ENCODE measurements at places on chromosomes 4 and X.

DNA sequence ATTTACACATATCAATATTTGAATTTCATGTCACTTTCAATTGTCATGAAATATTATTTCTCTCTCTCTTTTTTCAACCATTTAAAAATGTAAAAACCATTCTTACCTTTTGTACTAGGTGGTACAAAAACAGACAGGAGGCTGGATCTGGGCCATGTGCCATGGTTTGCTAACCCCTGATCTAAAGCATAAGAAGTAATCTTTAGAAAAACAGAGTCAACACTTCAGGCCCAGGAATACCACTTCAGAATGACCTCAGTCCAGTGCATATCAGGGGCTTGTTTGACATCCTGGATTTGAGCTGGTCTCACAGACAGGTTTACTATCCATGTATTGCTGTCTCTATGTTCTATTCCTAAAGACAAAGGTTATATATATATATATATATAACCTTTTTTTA is 102.5 kb downstream of the DCHS2 start:
- no peak for DNase-seq

DNA sequence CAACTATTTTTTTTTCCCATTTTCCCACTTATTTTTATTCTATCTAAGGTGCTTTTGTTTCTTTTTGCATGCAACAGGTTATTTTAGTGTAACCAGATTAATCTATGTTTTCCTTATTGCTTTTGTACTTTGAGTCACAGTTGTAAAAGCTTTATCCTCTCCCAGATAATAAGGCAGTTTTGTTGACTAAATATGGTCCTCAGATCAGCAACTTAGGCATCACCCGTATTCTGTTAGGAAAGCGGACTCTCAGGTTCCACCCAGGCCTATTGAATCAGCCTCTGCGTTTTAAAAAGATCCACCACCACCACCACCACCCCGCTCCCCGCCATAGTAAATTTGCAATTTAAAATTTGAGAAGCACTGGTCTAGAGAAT is 58.6 kb upstream of the USP9X start:
- no peak for DNase-seq

DNA sequence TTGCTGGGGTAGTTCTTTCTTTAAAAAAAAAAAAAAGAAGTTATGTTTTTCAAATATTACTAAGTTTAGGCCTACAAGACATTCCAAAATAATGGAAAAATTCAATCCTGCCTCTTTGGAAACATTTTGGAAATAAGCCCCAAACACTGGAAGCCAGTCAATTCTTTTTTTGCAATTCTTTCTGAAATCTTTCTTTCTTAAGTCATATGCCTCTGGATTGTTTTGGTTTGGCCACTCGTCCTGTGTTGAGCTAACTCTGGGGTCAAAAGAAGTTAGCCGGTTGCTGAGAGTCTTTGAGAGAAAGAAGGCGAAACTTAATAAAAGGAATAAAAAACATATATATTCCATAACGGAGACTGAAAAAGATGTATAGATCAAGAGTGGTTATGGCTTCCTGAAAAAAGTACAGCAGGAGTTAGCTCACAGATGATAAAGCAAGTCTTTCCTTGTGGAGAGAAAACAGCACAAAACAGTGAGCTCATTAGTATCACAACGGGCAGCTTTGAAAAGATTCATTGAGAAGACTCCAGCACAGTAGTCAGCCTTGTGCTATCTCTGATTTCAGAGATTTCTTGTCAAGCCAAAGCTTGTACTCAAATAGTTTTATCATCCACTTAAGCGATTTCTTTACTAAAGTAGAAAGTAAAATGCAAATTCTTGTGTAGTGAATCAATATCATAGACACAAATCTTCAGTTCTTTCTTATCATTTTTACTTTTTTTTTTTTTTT is 64.8 kb downstream of the PLS3 start:
- DNase-seq, result no peak

DNA sequence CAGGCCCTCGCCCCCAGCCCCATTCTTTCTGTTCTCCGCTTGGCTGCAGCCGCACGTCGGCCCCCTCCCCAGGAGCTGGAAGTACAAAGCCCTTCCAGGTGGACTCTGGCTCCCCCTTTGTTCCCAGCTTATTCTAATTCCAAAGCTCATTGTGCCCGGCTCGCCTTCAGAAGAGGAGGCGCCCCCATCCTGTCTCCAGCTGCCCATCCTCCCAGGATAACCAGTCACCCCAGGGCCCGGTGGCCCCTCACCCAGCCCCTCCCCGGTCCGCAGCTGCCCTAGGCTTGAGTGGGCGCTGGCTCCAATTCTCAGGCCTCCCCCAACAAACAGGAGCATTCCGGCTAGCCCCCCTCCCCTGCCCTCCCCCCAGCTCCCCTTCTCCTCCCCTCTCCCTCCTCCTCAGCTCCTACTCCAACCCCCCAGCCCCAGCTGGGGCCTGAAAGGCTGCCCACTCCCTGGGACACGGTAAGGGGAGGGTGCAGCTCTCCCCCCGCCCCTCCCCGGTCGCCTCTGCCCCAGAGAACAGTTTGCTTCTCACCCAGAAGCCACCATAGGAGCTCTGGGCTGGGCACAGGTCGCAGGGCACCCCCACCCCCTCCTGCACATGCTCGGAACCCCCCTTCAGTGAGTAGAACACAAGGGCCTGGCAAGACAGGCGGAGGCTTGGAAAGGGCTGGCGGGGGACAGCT is 3.1 kb upstream of the SLC6A8 start:
- DNase-seq, result peak; percentile 17

DNA sequence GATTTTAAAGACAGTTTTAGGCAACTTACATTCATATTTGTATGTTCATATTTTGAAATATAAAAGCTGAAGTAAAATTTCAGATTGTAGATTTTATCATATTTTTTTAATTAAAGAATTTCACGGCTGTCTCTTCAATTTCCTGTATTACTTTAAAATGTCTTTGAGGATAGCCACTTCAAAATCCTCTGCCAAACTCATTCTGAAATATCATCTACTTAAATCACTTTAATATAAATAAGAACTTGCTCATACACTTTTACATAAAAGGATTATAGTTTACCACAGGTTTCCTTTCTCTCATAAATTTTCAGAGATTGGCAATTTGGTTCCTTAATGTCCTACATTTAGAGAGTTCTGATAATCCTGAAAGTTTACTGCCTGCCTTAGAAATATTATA is 478.2 kb downstream of the ADGRL3 start:
- no peak for DNase-seq

DNA sequence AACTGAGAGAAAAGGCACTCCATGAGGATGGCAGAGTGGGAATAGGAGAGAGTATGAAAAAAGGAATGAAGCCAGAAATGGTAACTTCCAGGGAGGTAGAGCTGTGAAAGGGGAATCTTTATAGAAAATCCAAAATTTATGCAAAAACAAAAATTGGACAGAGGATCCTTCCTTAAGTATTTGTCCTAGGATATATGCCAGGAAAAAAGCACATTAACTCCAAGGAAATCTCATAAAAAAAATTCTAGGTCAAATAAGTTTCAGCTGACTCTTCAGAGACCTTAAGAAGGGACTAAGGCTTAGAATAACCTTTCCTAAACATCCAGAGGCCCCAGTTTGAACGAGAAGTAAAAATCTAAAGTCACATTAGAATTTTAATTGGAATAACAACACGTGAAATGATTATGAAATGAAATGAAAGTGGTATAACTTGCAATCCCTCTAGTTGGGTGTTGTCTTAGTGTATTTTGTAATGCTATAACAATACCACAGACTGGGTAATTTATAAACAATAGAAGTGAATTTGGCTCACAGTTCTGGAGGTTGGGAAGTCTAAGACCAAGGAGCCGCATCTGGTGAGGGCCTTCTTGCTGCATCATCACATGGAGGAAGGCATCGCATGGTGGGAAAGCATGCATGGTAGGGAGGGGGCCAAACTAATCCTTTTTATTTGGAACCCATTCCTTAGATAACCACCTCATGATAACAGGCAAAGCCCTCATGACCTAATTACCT is 145.4 kb upstream of the RXFP1 start:
- no peak for DNase-seq

DNA sequence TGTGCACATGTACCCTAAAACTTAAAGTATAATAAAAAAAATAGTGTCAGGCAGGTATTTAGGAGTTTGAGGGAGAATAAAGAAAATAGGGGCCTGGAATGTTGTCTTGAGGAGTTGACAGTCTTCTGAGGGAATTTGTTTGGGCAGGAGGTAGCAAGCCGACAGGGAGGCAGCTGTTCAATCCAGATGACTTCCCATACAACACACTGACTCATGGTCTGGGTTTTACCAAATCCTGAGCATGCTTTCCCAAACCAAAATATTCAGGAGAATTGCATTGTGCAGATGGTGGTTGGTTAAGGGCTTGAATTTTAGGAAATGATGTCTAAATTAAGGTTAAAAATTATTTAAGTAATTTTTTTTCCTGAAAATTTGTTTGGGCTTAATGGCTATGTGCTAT is 430.0 kb downstream of the INPP4B start:
- DNase-seq, result no peak

DNA sequence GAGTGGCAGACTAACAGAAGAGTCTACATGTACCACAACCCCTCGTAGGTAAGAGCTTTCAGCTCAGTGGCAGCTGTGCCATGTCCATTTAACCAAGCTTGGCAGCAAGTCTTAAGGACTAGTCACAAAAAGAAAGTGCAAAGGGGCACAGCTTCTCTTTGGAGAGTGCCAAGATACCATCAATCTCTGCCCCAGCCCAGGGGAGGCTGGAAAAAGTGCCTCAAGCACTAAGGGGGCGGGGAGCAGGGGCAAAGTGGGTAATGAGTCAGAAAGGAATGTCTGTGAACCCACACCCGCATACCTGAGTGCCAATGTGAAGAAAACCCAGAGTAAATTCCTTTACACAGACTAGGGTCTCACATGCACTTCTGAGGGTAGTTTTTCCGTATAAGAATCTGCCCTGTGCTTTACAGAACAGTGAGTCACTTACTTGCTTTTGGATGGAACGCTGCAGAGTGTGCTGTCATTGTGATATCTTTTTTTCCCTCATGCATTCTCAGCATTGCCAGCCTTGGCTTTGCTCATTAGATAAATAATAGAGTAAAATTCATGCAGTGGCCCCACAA is 219.8 kb downstream of the ZNF674 start:
- DNase-seq, result no peak

DNA sequence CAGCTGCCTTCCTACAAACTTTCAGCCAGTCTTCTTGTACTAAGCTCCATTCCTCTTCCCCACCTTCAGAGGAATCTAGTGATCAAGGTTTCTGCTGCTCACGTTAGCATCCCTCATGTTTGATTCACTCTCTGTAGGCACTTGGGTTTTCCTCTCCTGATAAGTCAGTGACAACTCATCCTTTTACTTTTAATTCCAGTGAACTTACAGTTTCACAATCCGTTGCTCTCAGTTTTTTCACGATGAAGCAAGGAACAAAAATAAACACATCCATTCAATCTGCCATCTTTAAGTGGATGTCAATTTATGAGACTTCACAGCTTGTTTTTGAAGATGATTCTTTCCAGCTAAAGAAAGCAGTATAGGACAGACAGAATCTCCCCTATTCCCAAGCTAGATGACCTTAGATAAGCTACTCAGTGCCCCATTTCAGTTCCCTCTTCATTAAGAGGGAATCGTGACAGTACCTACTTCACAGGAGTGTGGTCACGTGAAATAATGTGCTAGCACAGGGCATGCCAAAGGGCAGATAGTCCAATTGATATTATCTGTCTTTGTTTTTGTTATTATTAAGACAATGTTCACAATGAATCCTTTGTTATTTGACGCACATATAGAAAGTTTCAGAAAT is 234.3 kb downstream of the PALLD start:
- no peak for DNase-seq

DNA sequence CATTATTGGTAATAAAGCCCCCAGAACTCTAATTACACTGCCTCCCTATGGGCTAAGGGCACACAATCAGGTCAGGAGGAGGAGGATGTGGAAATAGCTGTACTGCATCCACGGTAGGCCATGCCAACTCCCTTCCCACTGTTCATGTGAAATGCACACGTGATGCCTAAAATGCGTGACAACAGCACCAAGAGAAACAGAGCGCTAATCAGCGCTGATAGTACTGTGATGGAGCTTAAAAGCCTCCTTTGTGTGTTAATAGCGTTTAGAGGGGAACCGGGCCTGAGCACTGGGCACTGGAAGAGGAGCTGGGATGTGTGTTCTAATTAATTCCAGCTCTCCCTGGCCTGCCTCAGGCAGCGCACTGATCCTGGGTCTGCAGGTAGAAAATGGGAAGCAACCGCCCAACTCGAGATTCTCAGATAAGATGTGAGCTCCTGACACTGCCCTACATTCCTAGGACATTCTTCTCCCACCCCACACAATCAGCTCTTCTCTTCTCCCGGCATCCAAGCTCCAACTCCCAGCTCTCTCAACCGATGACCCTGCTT is 12.9 kb downstream of the DCTD start:
- DNase-seq, result no peak

GRCh38 chr4:99927566-99927965 is 18.9 kb downstream of the DNAJB14 start:
- no peak for DNase-seq

- DNase-seq, result no peak
These were observed 95.7 kb upstream of the AFAP1 start for GRCh38 chr4:8035371-8035780.

DNA sequence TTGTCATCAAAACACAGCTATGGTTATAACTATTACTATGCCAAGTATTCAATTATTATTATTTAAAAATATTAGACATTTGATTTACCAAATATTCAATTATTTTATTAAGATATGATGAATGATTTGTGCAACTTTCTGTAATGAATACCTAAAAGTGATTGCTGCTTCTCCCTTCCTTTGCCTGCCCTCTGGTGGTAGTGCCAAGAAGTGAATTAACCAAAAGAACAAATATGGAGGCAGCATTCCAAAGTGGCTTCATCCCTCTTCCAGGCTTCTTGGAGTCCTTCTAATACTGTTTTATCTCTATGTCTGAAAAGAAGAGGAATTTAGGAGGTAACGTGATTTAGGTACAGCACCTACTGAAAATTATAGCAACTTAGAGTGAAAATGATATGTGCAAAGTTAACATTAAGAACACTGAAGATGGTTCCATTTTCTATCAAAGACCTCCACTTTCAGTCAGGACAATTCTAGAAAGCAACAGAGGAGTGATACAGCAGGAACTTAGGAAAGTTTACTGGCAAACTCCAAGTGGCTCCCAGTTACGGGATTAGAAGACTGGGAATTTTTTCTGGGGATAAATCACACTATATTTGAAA is 43.0 kb downstream of the ENPEP start:
- no peak for DNase-seq

- DNase-seq, result no peak
These were observed 132.1 kb downstream of the SNCA start for GRCh38 chr4:89704651-89705395.

DNA sequence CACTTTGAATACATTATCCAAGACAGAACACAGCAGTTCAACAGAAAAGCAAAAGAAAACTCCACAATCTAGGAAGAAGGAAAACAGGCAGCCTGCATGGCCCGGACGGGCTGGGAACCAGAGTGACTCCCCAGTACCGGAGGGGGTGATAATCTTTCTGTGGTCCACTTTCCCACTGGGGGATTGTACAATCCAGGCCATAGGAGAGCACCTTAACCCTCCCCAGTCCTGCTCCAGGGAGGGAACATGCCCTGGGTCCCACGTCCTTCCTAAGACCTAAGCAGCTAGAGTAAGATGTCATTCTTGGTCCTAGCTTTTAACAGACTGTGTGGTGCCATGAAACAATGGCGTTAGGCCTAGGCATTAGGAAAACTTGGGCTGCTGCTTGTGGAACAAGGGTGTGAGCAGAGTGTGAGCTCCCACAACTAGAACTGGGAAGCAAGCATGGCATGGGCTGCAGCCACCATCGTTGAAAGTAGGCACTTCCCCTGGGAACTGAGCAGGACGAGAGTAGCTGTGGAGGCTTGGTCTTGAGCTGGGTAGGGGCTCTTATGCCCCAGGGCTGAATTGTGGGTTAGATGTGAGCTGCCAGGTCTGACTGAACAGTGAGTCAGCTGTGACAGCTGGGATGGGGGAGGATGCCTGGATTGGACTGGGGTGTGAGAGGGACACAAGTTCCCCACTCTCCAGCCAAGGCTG is 42.4 kb downstream of the NAT8L start:
- DNase-seq, result no peak
